ENCODE measurements at places on chromosomes 1 and 21. TPM values are rescaled to one million over a fixed set of nuclear protein-coding genes. Genes with fewer than 3 reads are reported as not detected.
A peak's percentile ranks its signal among the peaks of the same experiment; 100 is the strongest.

DNA sequence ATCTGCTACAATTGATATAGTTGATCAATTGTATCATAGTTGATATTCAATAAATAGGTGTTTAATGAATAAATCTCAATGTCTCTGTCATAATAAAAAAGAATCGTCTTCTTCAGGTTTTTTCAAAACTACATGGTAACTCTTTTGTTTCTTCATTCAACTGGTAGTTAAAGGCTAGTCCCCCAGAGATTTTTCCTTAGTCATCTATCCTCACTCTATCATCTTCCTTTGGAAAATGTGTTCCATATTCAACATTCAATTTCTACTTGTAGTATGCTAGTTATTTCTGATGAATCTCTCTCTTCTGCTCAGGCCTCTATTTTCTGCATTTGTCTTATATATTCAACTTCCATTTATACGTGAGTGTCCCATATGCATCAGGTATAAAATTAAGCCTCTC is 558.8 kb downstream of the KCNT2 start:
- H3K27ac ChIP-seq = no peak overlapping the region
- no peaks in the 10 kb centered on the region for H3K27me3 ChIP-seq
- no peak for DNase-seq

DNA sequence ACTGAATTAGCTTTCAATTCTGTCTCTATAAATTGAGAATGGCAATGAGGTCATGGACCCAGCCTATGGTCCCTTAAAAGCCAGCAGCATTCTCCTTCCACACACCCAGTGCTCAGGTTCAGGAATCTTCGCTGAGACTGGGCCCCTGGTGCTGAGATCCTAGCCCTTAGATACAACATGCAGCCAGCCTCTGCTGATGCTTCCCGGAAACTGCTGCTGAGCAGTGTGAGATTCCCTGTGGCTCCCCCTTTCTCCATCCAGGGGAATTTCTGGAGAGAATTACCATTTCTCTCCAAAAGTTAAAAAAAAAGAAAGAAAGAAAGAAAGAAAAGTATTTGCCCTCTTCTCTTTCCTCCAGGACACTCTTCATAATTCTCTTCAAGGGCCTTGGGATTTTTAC is 31.7 kb upstream of the RALGPS2 start:
- DNase-seq = no peak
- H3K4me3 ChIP-seq = no peak overlapping the region
- H3K27ac ChIP-seq = no peak overlapping the region

DNA sequence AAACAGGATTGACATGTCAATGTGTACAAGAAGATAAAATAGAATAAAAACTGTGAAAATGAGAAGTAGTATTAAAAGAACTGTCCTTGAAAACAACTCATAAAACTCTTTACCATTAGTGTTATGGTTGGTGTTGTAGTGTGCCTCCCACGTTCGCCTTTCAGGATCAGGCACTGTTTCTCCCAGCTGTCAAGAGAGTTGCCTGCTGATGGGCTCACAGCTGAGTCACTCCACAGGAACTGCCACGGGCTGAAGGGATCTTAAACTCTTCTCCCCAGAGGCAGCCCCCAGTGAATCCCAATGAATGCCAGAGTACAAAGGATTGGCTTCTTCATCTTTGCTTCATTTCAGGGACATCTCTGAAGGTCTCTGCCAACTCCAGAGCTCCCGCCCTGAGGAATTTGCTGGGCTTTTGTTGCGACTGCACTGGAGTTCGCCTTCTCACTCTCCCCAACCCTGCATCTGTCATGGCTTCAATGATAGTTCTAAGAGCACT is 119.6 kb downstream of the ADGRL2 start:
- DNase-seq = no peak
- peaks cover 36% of the 10 kb centered on the region for H3K4me1 ChIP-seq
- no peaks in the 10 kb centered on the region for H3K36me3 ChIP-seq
- peak overlapping the region; percentile 90 for H3K27ac ChIP-seq
- no peaks in the 10 kb centered on the region for H3K27me3 ChIP-seq

DNA sequence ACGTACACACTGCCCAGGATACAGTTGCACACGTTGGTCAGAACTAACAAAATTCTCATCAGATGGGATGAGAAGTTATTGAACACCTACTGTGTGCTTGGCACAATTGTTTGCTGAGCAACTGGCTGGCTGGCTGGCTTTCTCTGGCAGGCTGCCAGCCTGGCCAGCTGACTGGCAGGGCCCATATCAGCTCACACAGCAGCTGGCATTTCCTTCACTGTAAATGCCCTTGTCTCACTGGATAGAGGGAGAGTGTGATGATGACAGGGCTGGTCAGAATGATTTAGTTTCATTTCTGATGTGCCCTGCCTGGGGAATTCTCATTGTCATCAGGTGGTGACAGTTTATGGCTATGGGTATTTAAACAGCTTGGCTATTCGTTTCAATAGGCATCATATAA is 15.8 kb downstream of the CAMK2N1 start:
- H3K4me1 ChIP-seq = peaks cover 6% of the 10 kb centered on the region
- no peak for DNase-seq
- no peak overlapping the region for H3K4me3 ChIP-seq
- H3K27ac ChIP-seq = no peak overlapping the region
- no peaks in the 10 kb centered on the region for H3K36me3 ChIP-seq

GRCh38 chr1:8463144-8463927 is 145.4 kb downstream of the SLC45A1 start:
- peak overlapping the region; percentile 52 for H3K4me3 ChIP-seq
- peaks cover 62% of the 10 kb centered on the region for H3K4me1 ChIP-seq
- H3K27me3 ChIP-seq = no peaks in the 10 kb centered on the region
- H3K27ac ChIP-seq = peak overlapping the region; percentile 97

DNA sequence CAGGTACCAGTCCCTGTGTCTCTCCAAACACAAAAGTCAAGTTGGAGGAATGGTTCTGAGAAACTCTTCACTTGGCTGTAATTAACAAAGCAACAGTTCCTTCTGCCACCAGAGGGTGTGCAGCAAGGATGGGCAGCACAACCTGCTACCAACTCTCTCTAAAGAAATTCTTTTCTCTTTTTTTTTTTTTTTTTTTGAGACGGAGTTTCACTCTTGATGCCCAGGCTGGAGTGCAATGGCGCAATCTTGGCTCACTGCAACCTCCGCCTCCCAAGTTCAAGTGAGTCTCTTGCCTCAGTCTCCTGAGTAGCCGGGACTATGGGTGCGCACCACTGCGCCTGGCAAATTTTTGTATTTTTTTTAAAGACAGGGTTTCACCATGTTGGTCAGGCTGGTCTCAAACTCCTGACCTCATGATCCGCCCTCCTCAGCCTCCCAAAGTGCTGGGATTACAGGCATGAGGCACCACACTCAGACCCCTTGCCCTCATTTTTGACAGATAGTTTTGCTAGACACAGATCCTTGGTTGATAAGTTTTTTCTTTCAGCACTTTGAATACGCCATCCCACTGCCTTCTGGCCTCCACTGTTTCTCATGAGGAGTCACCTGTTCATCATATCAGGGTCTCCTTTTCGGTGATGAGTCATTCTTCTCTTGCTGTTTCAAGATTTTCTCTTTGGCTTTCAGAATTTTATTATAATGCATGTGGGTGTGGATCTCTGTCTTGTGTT is 12.1 kb upstream of the DEGS1 start:
- peaks cover 28% of the 10 kb centered on the region for H3K4me1 ChIP-seq
- no peak overlapping the region for H3K27ac ChIP-seq
- DNase-seq = no peak
- H3K4me3 ChIP-seq = no peak overlapping the region

DNA sequence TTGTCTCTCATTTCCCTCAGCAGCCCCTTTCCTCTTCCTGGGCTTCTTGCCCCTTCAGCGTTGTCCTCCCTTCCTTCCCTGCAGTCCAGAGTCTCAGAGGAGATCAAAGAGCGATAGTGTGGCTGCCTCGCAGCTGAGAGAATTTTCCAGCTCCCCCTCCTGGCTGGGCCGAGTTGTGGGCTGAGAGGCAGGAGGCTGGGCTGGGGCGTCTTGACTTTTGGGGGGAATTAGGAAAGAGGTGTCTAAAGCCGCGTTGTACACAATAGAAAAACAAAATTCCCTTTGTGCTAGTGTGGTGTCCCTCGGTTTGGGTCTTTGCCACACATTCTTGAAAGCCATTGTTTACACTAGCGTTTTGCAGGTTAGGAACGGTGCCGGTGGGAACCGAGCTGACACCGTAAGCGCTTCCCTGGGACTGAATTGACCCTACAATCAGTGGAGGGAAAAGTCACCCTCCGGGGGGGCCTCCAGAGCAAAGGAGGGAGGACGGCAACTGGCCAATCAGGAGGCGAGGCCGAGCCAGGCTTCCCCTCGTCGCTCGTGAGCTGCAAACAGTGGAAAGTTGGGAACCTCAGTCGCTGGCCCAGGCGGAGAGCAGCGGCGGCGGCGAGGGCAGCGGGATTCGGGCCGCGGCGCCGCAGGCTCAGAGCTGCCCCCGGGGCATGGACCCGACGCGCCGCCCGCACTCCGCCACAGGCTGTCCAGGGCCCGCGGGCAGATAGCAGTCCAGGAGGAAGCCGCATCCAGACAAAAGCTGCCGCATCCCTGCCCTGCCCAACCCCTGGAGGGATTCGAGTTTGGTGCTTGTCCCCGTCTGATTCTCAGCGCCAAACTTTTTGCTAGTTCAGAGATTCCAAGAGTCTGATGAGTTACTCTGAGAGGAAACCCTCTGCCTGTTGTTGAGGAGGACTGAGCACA is at the start of gene HMCN1:
HMCN1 (plus strand) TSS at position 574 of the 918 bp plus-strand sequence. CDS start 389 bp downstream, outside the sequence.
- H3K27me3 ChIP-seq = no peaks in the 10 kb centered on the region
- peak; percentile 87 for DNase-seq
- H3K4me1 ChIP-seq = peaks cover 41% of the 10 kb centered on the region
- peaks cover 5% of the 10 kb centered on the region for H3K36me3 ChIP-seq

- H3K36me3 ChIP-seq = peaks cover 1% of the 10 kb centered on the region
- no peak for DNase-seq
- H3K4me3 ChIP-seq = no peak overlapping the region
- peaks cover 12% of the 10 kb centered on the region for H3K27me3 ChIP-seq
- H3K4me1 ChIP-seq = peaks cover 39% of the 10 kb centered on the region
Measured at GRCh38 chr1:86068841-86069756, 87.5 kb downstream of the COL24A1 start.

CNR2 gene
- total RNA-seq = not detected

TP73 gene
- 0.58 TPM for total RNA-seq

CFHR2 gene
- total RNA-seq = not detected

KCNT2 gene
- 13.4 TPM for total RNA-seq

Measured in chondrocyte (in vitro differentiated cells).